A172 (cell line): ENCODE measurements at places on chromosomes 1 and 21. TPM values are rescaled to one million over a fixed set of nuclear protein-coding genes. Genes with fewer than 3 reads are reported as not detected.

- DNase-seq: no peak
These were observed 1.7 kb upstream of the GLIS1 start for GRCh38 chr1:53740621-53741105.

- no peak for DNase-seq
These were observed 19.7 kb downstream of the SYNJ1 start for GRCh38 chr21:32708069-32708468.

The S100A8 gene
- total RNA-seq: not detected in 2 replicates

The ZFP69B gene
- 3.5 and 4.2 TPM in 2 replicates for total RNA-seq

DNA sequence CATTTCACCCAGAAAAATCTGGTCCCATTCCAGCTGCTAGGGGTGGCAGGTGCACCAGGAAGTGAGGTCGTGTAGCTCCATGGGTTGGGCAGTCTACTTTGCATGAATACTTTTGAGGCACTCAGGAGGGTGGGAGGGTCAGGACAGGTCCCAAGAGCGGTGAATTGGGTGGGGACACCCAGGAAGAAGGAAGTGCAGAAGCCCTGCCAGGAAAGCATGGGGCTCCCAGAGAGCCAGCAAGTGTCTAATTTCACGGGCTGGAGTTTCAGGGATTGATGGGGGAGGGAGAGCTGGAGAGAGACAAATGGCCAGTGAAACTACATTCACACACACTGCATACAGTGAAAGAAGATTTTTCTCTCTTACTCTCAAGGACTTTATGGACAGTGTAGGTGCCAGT lies 137.8 kb downstream of the GALNT2 start:
- DNase-seq: no peak

The PAPPA2 gene
- 0.14 and 0.33 TPM in 2 replicates for total RNA-seq
